T-cell (primary cell): ENCODE measurements at places on chromosomes 7 and 10.

DNA sequence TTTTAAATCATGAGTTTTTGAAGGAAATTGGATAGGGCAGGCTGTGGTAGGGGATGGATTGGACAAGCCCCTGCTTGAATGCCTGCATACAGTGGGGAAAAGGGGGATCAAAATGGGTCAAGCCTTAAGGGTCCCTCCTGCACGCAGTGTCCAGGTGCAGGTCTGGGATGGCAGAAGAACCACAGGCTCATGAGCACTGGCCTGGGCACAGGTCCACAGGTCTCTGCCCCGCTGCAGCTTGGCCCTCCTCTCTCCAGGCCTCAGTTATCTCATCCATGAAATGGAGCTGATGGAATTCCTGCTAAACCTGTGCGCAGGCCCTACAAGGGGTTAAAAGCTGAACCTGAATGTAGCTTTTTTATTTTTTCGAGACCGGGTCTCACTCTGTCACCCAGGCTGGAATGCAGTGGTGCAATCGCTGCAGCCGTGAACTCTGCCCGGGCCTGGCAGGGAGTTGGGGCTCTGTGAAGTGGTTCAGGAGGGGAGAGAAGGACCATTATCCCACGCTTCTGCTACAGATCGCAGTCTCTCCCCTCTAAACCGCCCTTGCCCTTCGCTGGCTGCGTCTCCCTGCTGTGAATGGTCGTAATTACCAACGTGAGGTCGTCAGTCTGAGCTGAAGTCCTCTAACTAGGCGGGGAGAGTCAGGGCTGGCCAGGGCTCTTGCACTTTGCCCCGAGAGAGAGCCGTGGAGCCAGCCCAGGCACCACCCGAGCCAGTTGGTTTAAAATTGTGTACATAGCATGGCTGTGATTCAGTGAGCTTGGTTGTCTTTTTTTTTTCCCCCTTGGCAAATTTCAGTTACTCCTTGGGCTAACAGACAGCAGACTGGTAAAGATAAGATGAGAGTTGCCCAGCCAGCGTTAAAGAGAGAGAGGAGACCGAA, 77.5 kb upstream of the GTF2I start:
- DNase-seq = no peak

DNA sequence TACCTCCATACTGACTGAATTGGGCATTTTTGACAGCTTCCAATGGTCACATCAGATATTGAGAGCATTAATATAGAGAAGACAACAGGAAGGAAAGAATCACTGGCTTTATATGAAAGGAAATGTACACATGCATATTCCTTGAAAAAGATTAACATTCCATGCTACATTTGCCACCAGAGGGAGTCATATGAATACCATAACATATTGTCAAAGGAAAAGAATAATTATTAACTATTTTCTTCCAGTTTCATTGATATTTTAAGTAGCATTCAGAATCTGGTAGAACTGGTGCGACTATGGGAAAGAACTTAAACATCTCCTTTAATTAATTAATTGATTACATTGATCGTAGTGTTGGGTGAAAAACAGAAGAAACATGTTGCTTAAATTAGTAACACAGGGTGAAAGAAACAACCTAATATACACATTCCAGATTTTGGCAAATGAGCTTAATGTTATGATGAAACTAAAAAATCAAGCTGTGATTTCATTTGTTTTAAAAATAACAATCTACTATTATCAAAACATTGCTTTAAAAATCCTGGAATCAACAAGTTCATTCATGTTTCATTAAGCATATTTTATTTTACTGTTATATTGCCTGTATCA, 71.5 kb downstream of the GPR85 start:
- no peak for DNase-seq

DNA sequence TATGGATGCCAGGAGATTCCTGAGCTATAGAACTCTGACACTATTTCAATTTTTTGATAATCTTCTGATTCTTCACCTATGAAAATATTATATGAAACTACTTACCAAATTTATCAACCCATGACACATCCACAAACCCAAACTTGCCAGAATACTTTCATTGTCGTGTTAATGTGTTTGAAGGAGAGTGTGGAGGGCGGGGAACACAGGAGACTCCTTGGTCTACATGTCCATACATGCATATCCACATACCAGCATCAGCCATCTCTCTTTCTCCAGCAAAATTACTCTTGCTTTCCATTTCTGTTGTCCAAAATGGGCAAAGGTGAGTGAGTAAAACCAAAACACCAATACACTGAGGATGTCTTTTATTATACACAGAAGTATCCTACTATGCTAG, 23.5 kb upstream of the BPGM start:
- no peak for DNase-seq

DNA sequence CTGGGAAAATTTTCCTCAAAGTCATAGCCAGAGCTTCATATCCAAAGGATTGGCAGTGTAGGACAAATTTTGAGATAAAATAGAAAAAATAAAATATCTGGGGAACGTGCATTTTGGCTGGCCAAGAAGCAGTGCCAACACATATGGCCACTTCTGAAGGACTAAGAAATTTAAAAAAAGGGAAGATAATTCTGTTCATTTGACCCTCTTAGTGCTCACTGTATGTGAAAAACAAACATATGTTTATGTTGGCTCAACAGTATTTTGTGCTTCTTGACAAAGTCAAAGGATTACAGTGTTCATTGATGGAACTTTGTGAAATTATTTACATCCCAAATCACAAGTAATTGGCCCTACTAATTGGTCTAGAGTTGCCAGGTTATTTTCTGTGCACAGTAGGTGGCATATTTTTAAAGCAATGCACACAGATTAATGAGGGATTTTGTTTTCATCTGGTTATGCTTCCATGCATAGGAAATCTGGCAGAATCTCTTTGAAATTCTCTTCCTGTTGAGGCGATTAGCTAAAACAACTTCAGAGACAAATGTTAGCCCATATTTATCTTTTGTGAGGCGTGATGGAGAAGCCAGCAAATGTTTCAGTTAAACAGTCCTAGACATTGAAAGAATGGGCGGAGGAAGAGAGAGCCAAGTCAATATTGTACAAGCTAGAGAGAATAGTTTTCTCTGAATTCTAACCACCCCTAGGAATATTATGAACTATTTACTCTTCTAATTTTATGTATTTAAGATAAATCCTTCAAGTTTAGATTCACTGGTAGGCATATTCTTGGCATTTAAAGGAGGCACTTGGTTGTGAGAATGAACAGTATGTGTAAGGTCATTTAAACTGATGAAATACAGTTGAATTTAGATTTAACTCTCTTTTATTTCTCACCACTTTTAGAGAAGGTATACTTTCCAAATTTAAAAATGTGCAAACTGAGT, 237.7 kb upstream of the MBL2 start:
- no peak for DNase-seq

DNA sequence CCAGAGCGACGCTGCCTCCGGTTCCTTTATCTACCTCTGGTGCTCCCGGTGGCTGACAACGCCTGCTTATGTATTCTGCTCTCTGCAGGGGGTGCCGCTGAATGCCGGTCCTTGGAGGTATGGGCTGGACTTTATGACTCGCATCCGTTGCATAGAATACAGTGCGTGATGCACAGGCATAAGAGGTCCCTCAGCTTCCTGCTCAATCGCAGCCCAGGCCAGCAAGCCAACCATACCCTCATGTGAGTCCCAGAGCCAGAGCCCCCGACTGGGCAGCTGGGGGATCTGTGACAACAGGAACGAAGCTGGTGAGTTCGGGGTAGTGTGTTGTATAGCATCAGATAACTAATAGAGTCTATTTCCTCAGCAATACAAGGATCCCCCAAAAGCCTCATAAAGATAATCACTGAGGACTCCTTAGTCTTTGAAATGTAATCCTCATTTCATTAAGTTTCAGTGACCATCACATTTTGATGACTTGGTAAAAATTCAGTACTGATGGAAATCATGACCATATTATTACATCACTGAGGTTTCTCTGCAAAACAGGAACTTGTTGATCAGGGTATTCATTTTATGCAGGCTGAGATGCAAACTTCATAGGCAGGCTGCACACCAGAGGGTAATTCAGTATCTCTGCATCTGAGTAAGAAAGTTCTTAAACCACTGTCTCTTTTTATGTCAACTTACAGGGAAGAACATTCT, 607.8 kb downstream of the PTPRN2 start:
- DNase-seq = no peak
